Stimulated activated CD8-positive, alpha-beta memory T cell treated with anti-CD3 and anti-CD28 coated beads, Interleukin-4, amount 100 ng/mL, for 48 hours (primary cell): ENCODE measurements at places on chromosomes 1 and 21.
A peak's percentile ranks its signal among the peaks of the same experiment; 100 is the strongest.

- no peak for DNase-seq
Observed at GRCh38 chr1:3924825-3925220, 24.8 kb upstream of the C1orf174 start.

DNA sequence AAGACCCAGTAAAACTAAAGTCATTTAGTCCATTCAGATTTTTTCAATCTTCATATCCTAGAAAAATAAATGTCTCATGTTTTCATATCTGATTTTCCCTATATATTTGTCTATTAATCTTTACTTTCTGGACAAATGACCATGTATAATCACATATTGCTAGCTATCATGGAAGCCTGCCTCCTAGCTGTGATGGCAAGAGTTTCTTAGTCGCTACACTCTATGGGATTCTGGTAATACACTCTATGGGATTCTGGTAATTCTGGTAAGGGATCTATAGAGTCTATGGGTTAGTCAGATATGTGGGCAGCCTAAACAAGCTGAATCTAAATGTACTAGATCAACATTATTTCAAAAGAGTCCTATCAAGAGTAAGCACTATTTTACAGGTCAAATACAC is 198.7 kb upstream of the LHX8 start:
- no peak for DNase-seq

GRCh38 chr1:174963529-174964125 is 36.1 kb upstream of the CACYBP start:
- DNase-seq: no peak

DNA sequence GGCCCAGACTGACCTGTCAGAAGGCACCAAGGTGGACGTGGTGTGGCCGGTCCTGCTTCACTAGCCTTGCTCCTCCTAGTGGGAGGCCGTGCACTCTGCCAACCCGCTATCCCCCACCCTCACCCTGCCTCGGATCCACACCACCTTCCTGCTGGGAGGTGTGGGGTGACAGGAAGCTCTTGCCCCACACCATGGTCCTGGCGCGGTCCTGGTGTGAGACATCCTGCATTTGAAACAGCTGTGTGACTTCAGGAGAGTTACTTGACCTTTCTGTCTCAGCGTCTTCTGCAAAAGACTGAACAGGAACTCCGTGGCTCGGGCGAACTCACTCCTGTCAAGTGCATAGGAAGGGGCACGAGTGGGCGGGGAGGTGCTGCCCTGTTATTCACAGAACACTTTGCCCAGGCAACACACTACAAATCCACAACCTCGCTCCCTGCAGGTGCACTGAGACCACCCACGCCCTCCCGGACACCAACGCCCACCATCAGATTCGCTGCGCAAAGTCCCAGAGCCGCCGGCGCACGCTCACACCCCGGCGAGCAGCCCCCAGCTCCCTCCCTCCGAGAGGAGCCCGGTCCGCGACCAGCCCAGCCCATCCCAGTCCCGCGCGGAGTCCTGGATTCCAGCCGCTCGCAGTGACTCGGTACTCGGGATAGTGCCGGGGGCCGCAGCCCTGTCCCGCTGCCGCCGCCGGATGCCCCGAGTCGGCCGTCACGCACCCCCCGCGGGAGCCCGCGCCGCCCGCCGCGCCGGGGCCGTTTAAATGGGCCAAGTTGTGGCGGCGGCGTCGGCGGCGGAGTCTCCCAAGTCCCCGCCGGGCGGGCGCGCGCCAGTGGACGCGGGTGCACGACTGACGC is at the start of gene SAMD11:
Gene SAMD11 (plus strand): TSS at position 793 of the 860 bp plus-strand sequence. CDS start 509 bp downstream, outside the sequence.
- peak; percentile 65 for DNase-seq

GRCh38 chr1:231172411-231172810 is 10.6 kb downstream of the TRIM67 start:
- no peak for DNase-seq

- no peak for DNase-seq
Observed at GRCh38 chr1:207878939-207879338, 32.0 kb downstream of the CD34 start.

GRCh38 chr1:111085676-111086075 is 54.2 kb downstream of the DRAM2 start:
- DNase-seq: no peak

DNA sequence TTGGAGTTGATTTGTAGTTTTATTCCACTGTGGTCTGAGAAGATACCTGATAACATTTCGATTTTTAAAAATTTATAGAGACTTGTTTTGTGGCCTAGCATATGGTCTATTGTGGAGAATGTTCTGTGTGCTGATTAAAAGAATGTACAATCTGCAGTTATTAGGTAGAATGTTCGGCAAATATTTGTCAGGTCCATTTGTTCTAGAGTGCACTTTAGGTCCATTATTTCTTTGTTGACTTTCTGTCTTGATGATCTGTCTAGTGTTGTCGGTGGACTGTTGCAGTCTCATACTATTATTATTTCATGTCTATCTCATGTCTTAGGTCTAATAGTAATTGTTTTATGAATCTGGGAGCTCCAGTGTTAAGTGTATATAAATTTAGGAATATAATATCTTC is 116.8 kb downstream of the NME7 start:
- DNase-seq: no peak

DNA sequence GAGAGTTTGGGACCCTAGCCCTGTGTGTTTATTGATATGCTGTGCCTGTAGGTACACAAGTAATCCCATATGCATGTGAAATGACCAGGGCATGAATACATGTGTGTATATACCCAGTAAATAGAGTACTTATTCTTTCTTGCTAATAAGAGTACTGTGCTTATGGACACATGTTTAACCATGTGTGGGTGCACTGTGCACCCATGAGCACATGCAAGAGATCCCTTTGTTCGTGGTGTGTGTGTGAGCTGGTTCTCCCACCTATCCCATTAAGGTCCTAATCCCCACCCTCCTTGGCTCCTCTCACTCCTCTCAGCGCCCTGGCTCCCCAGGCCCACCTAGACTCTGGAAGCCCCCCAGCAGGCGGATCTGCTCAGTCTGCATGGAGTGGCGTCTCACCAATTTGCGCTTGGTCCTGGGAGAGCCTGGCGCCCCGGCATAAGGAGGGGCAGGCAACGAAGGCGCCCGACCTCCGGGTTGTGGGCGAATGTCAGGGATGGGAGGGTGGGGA is 2.2 kb upstream of the LIX1L start:
- DNase-seq: no peak

- DNase-seq: no peak
Observed at GRCh38 chr1:37794372-37795339, 1.0 kb downstream of the MANEAL start.

GRCh38 chr1:40899230-40899870 is 37.2 kb upstream of the CITED4 start:
- DNase-seq: no peak

DNA sequence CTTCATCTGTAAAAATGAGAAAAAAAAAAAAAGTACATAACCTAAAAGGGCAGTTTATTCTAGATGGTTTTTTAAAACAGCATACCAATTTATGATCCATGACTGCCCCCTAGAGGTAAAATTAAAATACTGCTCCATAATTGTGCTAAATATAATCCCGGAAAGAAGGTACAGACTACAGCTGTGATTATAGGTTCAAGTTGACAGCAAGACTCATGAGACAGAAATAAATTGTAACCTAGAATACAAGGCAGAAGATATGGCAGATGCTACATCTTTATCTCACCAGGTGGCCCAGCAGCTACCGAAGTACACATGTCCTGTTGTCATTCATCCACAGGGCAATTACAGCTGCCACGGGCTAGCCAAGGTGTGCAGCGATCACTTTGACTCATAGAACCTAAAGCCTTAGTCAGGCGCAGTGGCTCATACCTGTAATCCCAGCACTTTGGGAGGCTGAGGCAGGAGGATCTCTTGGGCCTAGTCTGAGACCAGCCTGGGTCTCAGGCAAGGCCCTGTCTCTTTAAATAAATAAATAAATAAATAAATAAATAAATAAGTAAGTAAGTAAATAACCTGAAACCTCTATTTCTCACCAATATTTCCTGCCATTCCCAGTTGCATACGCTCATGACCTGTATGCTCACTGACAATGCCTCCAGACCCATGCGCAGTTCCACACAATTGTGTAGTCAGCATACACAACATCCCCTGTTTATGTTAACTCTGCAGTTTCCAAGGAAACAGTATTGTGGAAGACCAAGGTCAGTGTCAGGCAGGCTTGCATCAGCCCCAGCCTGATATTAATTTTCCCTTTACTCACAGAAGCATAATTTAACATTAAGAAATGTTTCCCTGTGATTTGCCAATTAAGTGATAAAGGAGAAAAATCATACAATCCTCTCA is 18.3 kb upstream of the PPIE start:
- DNase-seq: no peak

- DNase-seq: no peak
Observed at GRCh38 chr1:188769181-188769580, 1708.5 kb downstream of the BRINP3 start.

DNA sequence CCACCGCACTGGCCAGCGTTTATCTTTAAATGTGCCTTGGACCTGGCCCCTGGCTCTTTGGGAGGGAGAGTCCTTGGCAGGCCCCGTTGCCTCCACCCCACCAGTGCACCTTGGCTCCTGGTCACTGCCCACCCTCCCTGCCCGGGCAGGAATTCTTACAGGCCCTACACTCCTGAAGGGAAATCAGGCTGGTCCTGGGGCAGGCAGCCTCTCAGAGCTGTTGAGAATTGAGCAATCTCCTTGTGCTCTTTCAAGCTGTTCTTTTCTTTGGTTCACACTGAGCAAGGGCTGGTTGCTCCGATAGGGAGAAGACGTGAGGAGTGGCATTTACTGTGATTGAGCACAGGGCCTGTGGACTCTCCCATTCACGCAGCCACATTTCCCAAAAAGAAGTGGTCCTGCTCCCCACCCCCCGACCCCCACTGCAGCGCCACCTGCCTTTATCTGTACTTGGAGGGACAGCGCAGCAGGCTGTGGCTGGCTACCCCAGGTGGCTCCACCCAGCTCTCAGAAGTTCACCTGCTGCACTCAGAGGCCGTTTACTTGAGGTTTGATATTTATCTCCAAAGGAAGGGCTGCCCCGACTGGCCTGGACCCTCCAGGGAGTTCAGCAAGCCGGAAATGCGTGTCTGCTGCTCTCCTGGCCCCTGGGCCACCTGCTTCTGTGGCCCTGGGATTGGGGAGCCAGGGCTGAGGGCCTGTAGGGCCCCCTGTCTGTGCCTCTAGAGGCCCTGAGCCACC is 47.8 kb downstream of the SKI start:
- no peak for DNase-seq

- DNase-seq: no peak
Observed at GRCh38 chr1:232302376-232303221, 327.3 kb downstream of the SIPA1L2 start.

DNA sequence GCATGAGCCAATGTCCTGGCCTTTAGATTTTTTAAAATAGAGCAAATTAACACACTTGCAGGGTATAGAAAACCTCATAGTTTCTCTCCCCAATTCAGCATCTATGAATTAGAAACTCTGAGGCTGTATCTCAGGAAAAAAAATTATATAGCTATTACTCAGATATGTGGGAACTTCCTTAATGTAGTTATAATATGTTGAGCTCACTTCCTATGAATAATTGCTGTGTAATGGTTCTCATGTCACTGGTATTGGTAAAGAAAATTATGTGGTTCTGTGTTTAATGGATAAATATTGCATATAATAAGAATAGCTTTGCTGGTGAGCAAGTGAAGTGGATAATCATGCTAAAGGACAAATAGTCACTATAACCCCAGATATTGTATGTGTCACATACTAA is 2019.8 kb downstream of the NCAM2 start:
- no peak for DNase-seq

DNA sequence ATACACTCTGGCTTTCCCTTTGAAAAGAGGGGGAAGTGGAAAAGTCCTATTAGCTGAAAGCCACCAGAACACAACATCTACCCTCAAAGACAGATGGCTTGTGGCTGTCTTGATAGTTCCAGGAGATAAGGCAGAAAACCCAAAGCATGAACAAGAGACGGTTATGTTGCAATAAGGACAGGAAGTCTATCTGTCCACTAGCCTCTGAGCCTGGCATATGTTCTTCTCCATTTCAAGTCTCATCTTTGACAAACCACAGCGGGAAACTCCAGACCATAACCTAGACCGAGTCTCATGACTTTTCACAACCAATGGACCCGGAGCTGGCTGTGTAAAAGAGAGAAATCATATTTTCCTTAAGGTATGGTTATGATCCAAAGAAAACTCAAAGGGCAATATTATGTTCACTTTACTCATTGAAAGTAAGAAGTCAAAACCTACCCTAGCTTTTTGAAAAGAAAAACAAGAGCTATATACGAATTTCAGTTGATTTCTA is 33.8 kb downstream of the DUSP10 start:
- peak; percentile 69 for DNase-seq

- peak; percentile 95 for DNase-seq
Observed at GRCh38 chr1:36306902-36307456, 811 bp downstream of the SH3D21 start.

GRCh38 chr1:205561501-205562203 is 57.2 kb downstream of the CDK18 start:
- DNase-seq: no peak

GRCh38 chr1:170284951-170285350 is 139.2 kb downstream of the NTMT2 start:
- DNase-seq: no peak

DNA sequence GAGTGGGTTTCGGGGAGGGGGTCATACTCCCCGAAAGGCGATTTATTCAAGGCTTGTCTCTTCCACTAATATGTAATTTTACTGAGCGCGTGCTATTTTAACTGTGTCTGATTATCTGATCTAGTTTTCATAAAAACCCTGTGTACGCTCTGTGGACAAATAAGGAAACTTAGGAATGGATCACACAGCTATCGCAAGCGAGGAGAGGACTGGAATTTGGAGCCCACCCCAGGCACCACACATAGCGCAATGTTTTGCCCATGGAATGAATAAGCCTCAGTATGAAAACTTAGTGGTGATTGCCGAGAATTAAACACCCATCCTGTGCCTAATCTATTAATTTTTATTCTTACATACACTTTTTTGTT is 9.8 kb upstream of the RAB42 start:
- no peak for DNase-seq

GRCh38 chr1:101153692-101154091 is 83.1 kb upstream of the S1PR1 start:
- no peak for DNase-seq

GRCh38 chr1:3021233-3021671 is at the start of gene ACTRT2:
Gene ACTRT2, plus strand, starts transcription at chr1:3021467. Its CDS starts 220 bp downstream, at chr1:3021687.
- no peak for DNase-seq

DNA sequence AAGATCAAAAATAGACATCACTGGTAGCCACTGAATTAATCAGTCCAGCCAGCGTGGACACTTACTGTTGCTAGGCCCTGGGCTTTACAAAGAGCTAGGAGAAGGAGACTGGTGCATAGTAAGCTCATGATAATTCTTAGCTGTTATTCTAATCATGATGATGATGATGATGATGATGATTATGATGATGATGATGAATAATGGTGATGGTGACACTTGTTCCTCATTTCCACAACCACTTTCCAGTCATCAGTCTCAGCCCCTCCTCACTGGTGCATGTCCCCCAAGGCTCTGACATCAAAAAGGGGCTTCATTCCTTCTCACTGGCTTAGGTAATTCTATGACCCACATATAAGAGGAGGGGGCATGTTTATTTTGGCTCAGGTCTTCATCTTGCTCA is 701.0 kb downstream of the PTPRU start:
- no peak for DNase-seq

DNA sequence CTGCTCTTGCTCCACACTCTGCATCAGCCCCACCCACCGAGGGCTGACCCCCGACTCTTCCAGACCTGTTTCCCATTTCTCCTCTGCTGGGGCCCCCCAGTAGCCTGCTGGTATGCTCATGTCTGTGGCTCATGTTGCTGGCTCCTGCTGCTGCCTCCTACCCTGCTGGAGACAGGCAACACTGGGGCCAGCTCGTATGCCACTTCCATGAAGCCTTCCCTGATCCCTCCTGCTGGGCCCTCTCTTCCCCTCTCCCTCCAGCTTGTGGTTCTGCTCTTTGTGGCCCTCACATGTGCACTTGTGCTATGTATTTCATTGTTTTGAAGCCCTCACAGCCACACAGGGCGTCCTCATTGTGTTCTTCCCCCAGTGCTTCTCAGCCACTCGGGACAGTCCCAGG is 40.5 kb downstream of the CNN3 start:
- DNase-seq: no peak
